Occipital lobe (tissue), 3 donors: ENCODE measurements at places on chromosomes 1 and 21. TPM values are rescaled to one million over a fixed set of nuclear protein-coding genes. Genes with fewer than 3 reads are reported as not detected.

B3GALNT2 gene
- 20.3 TPM for total RNA-seq

RIIAD1 gene
- 7.8 TPM for total RNA-seq

DNA sequence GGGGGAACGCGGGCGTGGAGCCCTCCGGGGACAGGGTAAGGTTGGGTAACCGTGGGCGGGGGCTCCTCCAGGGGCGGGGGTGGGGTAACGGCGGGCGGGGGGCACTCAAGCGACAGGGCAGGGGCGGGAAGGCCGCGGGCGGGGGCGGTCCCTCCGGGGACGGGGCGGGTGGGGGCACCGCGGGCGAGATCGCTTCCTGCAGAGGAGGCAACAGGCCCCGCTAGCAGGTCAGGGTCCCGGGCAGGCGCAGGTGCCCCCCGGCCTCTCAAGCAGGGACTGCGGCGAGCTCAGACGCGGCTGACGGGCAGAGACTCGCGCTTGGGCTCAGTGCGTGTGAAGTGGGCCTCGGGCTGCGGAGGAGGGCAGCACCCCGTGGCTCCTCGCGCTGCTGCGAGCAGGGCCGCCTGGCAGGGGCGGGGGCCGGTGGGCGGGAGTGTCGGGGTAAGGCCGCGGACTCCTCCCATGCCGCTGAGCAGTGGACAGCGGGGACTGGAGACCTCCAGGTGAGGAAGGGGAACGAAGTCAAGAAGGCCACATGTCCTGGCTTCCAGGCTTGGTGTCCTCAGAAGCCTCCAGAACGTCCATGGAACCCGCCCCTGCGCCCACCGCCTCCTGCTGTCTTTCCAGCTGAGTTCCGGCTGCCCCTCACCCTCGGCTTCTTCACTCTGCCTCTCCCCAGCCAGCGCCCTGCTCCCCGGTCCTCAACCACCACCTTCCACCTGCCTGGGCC, 627 bp upstream of the GNB1 start:
- peak; percentile 83 for DNase-seq

GRCh38 chr1:53781654-53782053, 42.7 kb upstream of the GLIS1 start:
- no peak for DNase-seq

GRCh38 chr1:156122519-156123355, 8.2 kb downstream of the LMNA start:
- peak; percentile 29 for DNase-seq
